NCI-H524 (cell line): ENCODE measurements at places on chromosomes 1 and 21.

GRCh38 chr1:239125027-239125426 lies 261.3 kb upstream of the CHRM3 start:
- DNase-seq, result no peak

- DNase-seq, result no peak
These were observed 37.4 kb downstream of the SERTAD4 start for GRCh38 chr1:210269981-210270380.

DNA sequence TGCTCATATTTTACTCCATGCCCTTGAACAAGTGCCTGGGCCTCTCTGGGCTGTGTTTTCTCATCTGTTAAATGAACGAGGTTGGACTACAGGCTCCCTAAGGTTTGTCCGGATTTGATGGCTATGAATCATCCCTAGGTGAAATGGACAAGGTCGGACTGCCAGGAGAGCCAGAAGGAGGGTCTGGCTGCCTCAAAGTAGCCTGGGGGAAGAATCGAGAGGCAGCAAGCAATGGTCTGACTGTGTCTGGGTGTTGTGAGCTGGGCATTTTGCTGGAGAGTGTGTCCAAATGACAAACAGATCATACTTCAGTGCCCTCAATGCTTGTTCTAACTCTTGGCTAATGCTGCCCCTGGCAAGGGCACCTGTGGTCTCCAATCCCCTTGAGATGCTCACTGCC lies 730.9 kb downstream of the PTPRU start:
- no peak for DNase-seq

GRCh38 chr1:43061757-43062156 lies 103.1 kb upstream of the SLC2A1 start:
- no peak for DNase-seq

- no peak for DNase-seq
These were observed 67.9 kb upstream of the MACF1 start for GRCh38 chr1:39136638-39137037.

GRCh38 chr1:207861442-207862177 lies 49.3 kb downstream of the CD34 start:
- no peak for DNase-seq

DNA sequence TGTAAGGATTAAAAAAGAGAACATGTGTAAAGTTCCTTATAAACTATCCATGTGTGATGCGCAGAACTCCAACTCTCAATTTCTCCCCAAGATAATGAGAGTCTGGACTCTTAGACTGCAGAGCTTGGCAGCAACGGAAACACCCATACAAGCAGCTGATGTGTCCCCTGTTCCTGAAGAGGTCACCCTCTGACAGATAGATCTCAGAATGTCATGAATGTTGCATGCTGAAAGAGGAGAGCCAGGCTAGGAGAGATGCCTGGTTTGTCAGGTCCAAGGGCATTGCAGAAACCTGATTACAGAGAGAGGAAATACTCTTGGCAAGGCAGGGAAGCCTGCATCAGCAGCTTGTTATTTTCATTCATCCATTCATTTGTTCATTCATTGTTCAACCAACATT lies 24.2 kb downstream of the MTARC1 start:
- DNase-seq, result no peak

- no peak for DNase-seq
These were observed 241.0 kb downstream of the GPATCH2 start for GRCh38 chr1:217389895-217390294.

GRCh38 chr21:31443736-31444521 lies 99.9 kb upstream of the TIAM1 start:
- no peak for DNase-seq
